Natural killer cell treated with Interleukin-12 subunit alpha and Interleukin-12 subunit beta and Interleukin-15 and Interleukin-18, amount 100 ng/mL, for 72 hours (primary cell): ENCODE measurements at places on chromosomes 2 and 18. TPM values are rescaled to one million over a fixed set of nuclear protein-coding genes. Genes with fewer than 3 reads are reported as not detected.

The RTP5 gene
- total RNA-seq, result not detected

The ASPRV1 gene
- total RNA-seq, result 0.55 TPM

The TCF23 gene
- not detected for total RNA-seq

The RIF1 gene
- total RNA-seq, result 68.1 TPM

The UGT1A3 gene
- not detected for total RNA-seq

The PRSS56 gene
- not detected for total RNA-seq

The IFIH1 gene
- 30.9 TPM for total RNA-seq

- no peak overlapping the region for H3K4me3 ChIP-seq
- H3K27ac ChIP-seq, result no peak overlapping the region
- DNase-seq, result no peak
- no peaks in the 10 kb centered on the region for H3K4me1 ChIP-seq
Measured at GRCh38 chr2:1677821-1678165, 66.5 kb downstream of the PXDN start.

- H3K27ac ChIP-seq, result no peak overlapping the region
- no peaks in the 10 kb centered on the region for H3K36me3 ChIP-seq
- H3K4me3 ChIP-seq, result no peak overlapping the region
- no peaks in the 10 kb centered on the region for H3K4me1 ChIP-seq
- H3K27me3 ChIP-seq, result no peaks in the 10 kb centered on the region
Measured at GRCh38 chr2:24855022-24855622, 61.9 kb downstream of the CENPO start.

DNA sequence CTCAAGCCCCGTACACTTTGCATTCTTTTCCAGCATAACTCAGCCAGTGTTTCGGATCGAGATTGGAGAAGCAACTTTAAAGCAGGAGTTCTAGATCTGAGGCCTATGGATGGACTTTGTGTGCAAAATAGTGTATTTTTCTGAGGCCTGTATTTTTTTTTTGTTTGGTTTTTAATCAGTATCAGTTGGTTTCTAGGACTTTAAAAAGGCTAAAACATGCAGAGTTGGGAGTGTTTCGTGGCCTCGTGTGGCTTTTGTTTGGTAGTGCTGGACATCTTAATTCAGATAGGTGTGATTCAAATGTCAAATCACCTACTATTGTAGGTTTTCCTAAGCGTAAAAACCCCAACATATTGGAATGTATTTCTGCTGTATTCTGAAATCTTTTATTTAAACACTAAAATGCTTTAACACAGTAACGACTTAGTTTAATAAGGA is 282 bp upstream of the PUS10 start:
- no peaks in the 10 kb centered on the region for H3K27me3 ChIP-seq
- H3K36me3 ChIP-seq, result peaks cover 8% of the 10 kb centered on the region
- H3K4me1 ChIP-seq, result peaks cover 27% of the 10 kb centered on the region
- H3K27ac ChIP-seq, result peak overlapping the region; percentile 85
- peak overlapping the region; percentile 97 for H3K4me3 ChIP-seq

DNA sequence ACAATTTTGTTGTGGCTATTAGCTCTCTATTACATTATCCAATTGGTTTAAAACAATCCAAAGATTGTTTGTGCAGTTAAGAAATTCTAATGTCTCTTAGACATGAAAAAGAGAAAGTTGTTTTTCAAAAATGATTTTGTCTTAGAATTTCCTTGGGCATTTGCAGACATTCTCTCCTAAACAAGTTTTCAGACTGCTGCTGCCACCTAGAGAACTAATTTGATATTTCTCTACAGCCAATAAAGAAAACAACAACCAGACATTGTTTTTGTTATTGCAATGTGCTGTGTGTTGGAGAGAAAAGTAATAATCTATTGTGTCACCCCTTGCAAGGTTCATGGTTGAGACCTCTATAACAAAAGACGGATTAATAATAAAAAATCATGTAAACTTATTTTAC is 119.0 kb upstream of the SYT4 start:
- H3K27ac ChIP-seq, result no peak overlapping the region
- H3K4me1 ChIP-seq, result no peaks in the 10 kb centered on the region
- no peaks in the 10 kb centered on the region for H3K27me3 ChIP-seq
- no peaks in the 10 kb centered on the region for H3K36me3 ChIP-seq
- H3K4me3 ChIP-seq, result no peak overlapping the region

DNA sequence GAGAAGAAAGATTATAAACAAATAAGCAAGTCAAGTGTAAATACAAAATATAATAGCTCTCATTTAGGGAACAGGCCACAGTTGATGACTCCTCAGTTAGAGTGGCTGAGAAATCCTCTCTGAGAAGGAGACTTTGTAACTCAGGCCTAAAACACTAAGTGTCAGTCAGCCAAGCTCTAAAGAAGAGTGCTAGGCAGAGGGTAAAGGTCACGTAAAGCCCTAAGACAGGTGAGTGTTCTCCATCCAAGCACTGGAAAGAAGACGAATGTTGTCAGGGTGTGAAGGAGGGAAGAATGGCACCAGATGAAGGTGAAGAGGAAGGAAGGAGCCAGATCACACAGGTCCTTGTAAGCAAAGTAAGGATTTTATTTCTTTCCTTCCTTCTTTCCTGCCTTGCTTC is 24.3 kb downstream of the ERMN start:
- H3K36me3 ChIP-seq, result no peaks in the 10 kb centered on the region
- no peak for DNase-seq
- peak overlapping the region; percentile 16 for H3K4me3 ChIP-seq
- peaks cover 28% of the 10 kb centered on the region for H3K4me1 ChIP-seq
- H3K27me3 ChIP-seq, result peaks cover 15% of the 10 kb centered on the region
- H3K27ac ChIP-seq, result peak overlapping the region; percentile 84

- peaks cover 40% of the 10 kb centered on the region for H3K27me3 ChIP-seq
- peaks cover 2% of the 10 kb centered on the region for H3K4me1 ChIP-seq
- no peak overlapping the region for H3K4me3 ChIP-seq
- H3K36me3 ChIP-seq, result no peaks in the 10 kb centered on the region
- DNase-seq, result no peak
Measured at GRCh38 chr2:64493788-64494187, 30.3 kb upstream of the AFTPH start.

- DNase-seq, result no peak
- H3K4me3 ChIP-seq, result no peak overlapping the region
- no peaks in the 10 kb centered on the region for H3K4me1 ChIP-seq
- H3K27ac ChIP-seq, result no peak overlapping the region
- H3K36me3 ChIP-seq, result no peaks in the 10 kb centered on the region
Measured at GRCh38 chr2:156748221-156748620, 312.0 kb downstream of the GPD2 start.

DNA sequence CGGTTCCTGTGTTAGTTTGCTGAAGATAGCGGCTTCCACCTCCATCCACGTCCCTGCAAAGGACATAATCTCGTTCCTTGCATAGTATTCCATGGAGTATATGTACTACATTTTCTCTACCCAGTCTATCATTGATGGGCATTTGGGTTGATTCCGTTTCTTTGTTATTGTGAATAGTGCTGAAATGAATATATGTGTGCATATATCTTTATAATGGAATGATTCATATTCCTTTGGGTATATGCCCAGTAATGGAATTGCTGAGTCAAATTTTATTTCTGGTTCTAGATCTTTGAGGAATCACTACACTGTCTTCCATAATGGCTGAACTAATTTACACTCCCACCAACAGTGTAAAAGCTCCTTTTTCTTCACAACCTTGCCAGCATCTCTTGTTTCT is 255.4 kb upstream of the CDH2 start:
- H3K27me3 ChIP-seq, result no peaks in the 10 kb centered on the region
- H3K4me3 ChIP-seq, result no peak overlapping the region
- H3K4me1 ChIP-seq, result no peaks in the 10 kb centered on the region
- no peak for DNase-seq

GRCh38 chr18:79107886-79108285 is 38.7 kb downstream of the ATP9B start:
- DNase-seq, result no peak
- H3K4me3 ChIP-seq, result no peak overlapping the region
- peaks cover 28% of the 10 kb centered on the region for H3K4me1 ChIP-seq
- no peaks in the 10 kb centered on the region for H3K27me3 ChIP-seq
- H3K27ac ChIP-seq, result peak overlapping the region; percentile 15
- no peaks in the 10 kb centered on the region for H3K36me3 ChIP-seq

DNA sequence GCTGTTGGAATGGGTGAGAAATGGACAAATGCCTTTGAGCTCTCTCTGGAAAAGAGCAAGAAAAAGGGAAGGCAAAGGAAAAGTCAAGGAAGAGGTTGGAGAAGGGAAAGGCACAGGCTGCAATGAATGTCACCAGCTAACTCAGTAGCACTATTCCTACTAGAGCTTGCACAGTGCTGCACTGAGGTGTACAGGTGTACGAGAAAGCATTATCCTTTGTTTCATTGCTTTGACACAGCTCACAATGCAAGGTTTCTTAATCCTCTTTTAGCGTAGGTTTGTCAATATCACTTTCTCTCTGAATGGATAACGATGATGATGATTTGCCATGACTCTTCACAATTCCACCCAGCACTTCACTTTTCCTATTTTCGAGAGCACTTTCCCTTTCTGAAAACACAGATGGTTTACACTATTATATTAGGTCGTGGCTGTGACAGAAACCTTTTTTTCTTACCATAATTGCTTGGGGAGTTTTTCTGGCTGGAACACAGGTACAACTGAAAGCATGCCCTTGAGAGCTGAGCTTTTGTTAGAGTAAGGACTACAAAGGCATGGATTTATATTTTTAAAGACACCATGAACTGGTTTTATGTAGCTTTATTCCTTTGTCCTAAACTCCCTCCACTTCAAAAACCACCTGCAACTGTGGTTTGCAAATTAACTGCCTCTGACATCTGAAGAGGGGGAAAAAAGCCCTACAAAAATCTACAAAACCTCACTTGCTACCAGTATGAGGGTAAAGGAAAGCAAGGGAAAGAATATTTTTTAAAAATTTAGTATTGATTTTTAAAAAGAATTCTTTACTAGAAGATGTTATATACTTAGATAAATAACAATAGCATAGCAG is 265.5 kb downstream of the TGIF1 start:
- no peak overlapping the region for H3K4me3 ChIP-seq
- peaks cover 7% of the 10 kb centered on the region for H3K27me3 ChIP-seq
- H3K4me1 ChIP-seq, result no peaks in the 10 kb centered on the region
- H3K36me3 ChIP-seq, result no peaks in the 10 kb centered on the region
- DNase-seq, result no peak

DNA sequence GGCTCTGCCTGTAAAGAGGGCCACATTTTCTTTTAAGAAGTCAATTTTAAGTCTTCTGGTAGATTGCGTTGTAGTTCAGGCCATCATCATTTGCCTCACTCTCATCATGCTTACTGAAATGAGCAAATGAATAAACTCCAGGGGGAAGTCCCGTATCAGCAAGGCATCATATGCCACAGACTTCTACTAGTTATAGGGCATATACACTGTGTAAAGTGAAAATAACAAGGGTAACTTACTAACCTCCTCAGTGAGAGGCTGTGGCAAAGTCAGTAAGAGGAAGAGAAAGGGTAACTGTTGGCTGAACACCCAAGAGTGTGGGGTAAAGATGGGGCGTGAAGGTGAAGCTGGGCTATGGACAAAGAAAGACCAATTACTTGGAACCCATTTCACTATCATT is 456.2 kb downstream of the SPAG16 start:
- DNase-seq, result no peak
- no peak overlapping the region for H3K4me3 ChIP-seq
- no peak overlapping the region for H3K27ac ChIP-seq
- no peaks in the 10 kb centered on the region for H3K27me3 ChIP-seq

DNA sequence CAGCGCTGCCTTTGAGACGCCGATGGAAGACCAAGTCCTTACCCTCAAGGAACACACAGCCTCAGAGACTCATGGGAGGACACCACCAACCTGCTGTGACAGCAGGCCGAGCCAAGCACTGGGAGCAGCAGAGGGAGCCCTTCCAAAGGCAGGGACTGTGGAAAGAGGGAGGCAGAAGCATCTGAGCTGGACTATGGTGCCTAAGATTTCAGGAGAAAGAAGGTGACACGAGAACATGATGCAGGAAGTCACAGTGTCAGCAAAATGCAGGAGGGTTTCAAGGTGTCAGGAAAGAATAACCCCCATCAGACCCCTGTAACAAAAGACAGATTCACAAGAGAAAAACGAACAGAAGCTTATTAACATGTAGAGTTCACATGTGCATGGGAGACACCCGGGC is 24.2 kb upstream of the COX7A2L start:
- no peak for DNase-seq
- H3K4me1 ChIP-seq, result no peaks in the 10 kb centered on the region
- H3K36me3 ChIP-seq, result no peaks in the 10 kb centered on the region
- no peak overlapping the region for H3K27ac ChIP-seq

DNA sequence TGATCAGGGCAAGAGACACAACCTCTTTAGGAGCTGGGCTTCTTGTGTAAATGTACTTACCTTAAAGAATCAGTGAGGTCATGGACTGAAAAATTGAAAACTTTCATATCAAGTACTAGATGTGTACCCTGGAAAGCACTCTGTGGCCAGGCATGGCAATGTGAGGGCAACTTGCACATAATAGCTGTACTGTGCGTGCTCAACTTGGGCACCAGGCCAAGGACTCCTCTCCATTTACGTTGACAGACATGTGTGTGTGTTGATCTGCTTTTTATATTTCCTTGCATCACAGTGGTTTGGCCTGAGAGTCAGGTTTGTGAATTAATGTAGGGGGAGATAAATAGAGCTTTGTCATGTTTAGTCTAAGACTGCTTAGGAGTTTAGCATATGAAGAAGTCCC is 669.5 kb upstream of the REG3G start:
- no peaks in the 10 kb centered on the region for H3K27me3 ChIP-seq
- no peak for DNase-seq
- no peaks in the 10 kb centered on the region for H3K4me1 ChIP-seq
- peaks cover 4% of the 10 kb centered on the region for H3K36me3 ChIP-seq
- no peak overlapping the region for H3K27ac ChIP-seq

DNA sequence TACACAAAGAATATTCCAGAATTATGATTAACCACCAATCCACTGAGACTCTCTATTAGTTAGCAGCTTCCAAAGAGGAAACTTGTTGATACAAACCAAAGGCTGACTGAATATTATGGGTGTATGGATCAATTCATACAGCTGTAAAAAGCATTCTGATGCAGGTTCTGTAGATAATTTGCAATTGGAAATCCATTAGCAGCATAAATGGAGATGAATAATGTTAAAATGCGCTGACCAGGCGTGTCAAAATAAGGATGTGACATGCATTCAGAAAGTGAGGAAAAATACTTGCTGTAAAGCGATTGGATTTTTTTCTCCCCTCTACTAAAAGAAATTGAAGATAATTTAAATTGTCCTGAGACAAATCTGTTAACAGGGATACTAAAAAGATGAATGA is 169.0 kb upstream of the DDX18 start:
- no peak overlapping the region for H3K4me3 ChIP-seq
- H3K4me1 ChIP-seq, result no peaks in the 10 kb centered on the region
- DNase-seq, result no peak
- no peaks in the 10 kb centered on the region for H3K36me3 ChIP-seq
- no peaks in the 10 kb centered on the region for H3K27me3 ChIP-seq
- no peak overlapping the region for H3K27ac ChIP-seq

DNA sequence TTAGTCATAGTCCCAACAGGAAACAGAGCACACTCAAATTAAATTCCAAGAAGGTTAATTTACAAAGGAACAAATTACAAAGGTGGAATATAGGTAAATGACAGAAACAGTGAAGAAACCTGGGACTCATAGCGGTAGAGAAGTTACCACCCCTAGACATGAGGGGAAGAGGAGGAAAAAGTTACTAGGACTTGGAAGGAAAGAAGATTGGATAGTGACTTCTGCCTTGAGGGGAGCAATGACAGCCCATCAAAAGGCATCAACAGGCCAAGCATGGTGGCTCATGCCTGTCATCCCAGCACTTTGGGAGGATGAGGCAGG is 2.4 kb upstream of the PDE11A start:
- H3K4me3 ChIP-seq, result no peak overlapping the region
- H3K4me1 ChIP-seq, result no peaks in the 10 kb centered on the region
- DNase-seq, result no peak
- H3K36me3 ChIP-seq, result no peaks in the 10 kb centered on the region
- H3K27ac ChIP-seq, result no peak overlapping the region
